GM12864 (cell line): ENCODE measurements at places on chromosomes 5 and 9.

- no peak for DNase-seq
Observed at GRCh38 chr5:98735806-98736507, 37.5 kb upstream of the RGMB start.

DNA sequence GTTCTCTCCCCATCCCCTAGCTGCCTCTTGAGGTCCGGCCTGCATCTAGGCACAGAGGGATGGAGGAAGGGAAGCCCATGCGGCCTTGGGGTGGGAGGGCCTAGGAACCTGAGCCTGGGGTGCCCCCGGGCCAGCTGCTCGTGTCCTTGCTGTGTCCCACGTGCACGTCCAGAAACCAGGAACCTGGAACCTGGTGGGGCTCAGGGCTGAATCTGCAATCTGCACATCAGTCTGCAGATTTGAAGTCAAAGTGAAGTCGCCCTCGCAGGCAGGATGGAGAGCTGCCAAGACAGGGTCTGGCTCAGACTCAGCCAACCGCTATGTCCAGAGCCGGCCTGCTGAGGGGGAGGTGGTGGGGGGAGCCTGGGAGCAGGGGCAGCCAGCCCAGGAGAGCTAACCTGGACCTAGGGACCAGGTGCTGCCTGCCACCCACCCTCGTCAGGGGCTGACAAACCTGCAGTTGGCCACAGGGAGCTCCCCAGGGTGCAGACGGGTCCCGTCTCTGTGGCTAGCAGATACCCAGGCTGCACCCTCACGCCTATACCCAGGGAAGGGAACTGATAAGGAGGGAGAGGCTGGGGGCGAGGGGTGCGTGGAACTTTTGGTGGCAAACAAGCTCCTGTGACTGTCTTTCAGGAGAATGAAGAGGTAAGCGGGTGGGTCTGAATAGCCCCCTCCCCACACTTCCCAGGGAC is 103.5 kb upstream of the SIMC1 start:
- DNase-seq = no peak

- no peak for DNase-seq
Observed at GRCh38 chr5:91104062-91104448, 279.1 kb downstream of the ARRDC3 start.

DNA sequence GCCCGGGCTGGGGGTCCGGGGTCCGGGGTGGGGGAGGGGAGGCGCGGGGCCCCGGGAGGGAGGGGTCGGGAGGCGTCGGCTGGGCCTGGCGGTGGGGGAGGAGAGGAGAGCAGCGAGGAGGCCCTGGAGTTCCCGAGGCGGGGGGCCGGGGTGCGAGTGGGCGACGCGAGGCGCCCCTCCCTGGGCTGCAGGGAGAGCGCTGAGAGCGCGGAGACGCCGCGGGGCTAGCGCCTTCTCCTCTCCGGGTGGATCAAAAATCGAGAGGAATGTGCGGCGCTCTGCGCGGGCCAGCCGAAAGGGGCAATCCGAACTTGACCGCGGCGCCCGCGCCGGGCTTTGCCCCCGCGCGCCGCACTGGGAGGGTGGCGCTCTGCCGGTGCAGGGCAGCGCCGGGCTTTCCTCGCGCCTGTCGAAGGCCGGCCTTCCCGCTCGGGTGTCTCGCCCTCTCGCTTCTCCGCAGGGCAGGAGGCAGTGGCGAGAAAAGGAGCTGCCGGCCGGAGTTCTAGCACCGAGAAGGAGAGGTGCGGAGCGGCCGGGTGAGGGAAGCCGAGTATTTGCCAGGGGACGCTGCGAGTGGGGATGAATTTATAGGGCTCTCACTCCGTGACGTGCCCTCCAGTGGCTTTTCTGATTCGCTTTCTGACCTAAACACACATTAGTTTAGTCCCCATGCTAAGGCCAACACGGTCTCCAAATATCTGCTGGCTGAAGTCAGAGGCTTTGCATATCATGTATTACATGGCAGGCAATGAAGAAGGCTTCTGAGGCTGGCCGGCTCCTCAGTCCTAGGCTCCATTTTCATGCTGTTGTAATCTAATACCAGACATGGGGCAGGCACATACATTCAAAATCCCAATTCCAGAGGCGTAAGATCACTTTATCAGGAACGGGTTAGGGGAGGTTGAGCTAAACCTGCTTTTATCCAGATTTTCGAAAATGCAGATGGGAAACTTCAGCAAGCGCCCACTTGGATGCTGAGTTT is 503 bp upstream of the GDNF start:
- DNase-seq = no peak

DNA sequence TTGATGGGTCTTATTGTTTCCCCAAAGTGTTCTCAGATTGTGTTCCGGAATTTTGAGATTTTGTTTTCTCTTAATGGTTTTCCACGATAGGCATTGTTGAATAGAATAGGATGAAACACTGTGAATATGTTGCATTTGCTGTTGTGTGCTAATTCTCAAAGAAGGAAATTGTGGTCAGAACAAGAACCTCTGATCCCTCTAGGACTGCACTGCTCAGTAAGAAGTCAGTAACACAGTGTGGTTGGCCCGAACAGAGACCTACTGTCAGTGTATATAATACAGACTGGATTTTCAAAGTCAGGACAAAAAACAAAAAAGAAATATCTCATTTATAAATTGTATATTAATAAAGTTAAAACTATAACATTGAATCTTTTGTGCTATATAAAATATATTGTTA is 494.8 kb downstream of the MAT2B start:
- no peak for DNase-seq
